ENCODE measurements at places on chromosomes 16 and 17. TPM values are rescaled to one million over a fixed set of nuclear protein-coding genes. Genes with fewer than 3 reads are reported as not detected.

DNA sequence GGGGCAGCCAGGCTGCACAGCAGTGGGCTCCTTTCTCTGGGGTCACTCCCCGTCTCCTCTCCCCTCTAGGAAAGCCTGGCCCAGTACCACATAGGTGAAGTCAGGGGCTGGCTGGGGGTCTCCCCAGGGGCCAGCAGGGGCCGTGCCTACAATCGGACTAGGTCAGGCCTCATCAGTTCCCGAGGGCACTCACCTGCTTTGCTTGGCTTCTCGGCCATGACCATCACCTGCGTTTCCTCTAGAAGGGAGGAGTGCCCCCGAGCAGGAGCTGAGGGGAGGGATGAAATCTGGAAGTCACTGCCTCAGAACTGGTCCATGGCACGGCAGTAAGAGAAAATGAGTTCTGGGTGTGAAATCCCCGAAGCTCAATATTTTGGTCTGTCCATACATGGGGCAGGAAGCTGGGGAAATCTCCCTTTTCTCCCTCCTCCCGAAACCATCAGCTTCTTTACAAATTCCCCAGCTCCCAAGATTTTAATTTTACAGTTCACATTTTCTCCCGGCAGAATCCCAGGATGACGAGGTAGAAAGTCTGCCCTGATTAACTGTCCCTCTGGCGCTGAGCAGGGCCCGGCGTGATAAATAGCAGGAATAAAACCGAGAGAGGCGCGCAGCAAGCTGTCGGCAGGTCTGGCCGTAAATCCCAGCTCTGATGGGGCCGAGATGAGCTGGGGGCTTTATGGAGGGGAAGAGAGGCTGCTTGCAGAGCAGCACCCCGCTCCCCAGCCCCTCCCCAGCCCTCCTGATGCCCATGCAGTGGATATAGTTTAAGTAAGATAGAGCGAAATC is 172.1 kb downstream of the RBFOX3 start:
- no peak for DNase-seq

DNA sequence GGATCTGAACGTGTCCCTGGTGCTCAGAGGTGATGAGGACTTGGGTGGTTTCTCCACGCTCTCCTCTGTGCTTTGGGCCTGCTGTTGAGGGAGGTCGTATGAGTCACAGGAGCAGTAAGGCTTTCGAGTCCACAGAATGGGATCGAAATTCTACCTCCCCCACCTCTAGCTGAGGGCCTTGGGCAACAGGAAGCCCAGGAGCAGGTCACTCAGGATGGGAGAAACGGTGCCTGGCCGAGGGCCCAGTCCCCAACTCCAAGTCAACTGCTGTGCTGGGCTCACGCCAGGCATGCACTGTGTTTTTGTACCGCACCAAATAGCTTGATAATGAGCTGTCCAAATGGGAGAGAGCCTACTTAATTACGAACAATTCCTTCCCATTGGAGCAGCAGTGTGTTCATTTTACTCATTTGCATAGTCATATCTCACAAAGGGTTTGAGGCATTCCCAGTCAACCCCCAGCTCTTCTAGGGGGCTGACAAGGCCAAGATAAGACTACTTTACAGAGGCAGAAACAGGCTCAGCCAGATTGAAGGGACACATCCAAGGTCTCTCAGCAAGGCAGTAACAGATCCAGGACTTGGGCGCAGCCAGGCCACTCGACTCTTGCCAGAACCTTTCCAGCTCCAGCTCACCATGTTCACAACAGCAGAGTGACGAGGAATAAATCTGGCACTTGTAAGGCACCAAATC is 53.6 kb downstream of the WNT3 start:
- no peak for DNase-seq

GRCh38 chr16:11501632-11502031 is 85.1 kb downstream of the LITAF start:
- DNase-seq: no peak

GRCh38 chr16:58843675-58844074 is 109.6 kb upstream of the GOT2 start:
- peak; percentile 52 for DNase-seq

DNA sequence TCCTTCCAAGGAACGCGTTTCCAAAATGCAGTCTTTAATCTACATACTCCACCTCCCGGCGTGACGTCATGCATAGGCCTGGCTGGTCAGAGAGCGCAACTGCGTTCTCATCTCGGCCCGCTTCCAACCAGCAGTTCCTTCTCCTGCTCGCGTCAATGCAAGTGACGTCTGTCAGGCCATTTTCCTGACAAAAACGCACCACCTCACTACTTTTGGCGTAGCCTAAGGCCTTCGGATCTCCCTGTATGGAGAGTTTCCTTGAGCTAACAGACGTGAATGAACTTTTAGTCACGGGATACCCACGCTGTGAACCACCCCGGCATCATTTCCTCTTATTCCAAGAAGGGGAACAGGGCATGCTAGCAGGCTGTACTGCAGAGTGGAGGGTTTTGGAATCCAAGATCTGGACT is 25.0 kb downstream of the TEX14 start:
- no peak for DNase-seq

DNA sequence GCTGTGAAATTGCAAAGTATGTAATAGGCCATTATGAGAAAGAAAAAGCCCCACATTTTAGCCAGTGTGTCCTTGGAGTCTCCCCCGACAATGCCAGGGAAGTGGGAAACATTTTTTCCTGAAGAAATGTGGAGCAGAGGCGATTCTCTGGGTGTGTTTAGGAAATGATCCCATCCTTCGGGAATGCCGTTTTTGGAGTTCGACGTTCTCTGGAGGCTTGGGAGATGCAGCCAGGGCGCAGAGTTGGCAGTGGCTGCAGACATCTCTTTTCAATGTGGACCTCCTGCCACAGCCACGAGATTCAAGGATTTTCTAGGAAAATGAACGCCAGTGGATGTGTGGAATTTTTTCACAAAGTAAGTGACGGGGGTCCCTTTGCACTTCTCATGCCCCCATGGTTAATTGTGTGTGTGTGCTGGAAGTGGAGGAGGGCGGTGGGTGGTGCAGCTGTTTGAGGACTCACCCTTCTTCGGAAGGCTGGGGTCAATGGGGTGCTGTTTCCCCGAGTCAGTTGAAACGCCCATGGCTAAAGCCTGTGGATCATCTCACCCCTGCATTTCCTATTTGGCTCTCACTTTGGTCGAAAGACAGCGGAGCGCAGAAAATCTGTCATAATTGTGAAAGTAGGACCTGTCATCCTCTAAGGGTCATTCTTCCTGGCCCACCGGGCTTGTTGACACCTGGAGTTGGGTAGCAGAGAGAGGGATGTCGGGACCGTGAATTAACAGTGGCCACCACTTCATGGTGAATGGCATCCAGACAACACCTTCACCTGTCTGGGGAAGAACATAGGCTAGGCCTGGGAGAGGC is 73.2 kb downstream of the CMIP start:
- DNase-seq: no peak

- no peak for DNase-seq
Measured at GRCh38 chr16:64019339-64019738, 1102.5 kb downstream of the CDH11 start.

DNA sequence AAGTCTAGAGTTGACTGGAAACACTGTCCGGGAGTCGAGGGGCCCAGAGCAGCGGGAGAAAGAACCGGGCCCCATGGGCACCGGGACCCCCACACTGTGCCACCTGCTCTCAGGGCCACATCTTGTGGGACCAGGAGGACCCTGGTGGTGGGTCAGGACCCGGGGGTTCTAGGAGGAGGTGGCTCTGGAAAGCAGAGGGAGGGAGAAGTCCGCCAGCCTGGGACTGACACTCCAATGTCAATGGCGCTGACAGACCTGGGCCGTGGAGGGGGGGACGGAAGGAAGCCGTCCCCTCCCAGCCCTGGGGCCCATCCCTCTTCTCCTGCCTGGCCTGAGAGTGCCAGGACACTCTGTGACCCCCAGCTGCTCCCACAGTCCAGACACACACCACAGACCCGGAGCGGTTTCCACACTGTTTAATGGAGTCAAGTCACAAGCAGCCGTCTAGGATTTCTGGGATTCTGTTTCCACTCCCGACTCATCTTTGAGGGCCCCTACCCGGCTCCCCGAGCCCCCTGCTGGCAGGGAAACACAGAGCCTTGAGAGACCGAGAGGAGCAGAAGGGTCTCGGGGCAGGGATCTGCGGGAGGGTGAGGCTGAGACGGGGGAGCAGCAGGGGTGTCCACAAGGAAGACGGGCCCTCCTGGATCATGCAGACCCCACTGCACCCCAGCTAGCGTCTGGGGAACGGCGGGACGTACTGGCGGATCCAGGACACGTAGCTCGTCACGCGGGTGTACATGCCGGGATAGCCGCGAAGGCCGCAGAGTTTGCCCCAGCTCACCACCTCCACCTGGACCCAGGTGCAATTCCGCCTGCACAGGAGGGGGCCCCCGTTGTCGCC is 23.5 kb upstream of the UBE2I start:
- no peak for DNase-seq

DNA sequence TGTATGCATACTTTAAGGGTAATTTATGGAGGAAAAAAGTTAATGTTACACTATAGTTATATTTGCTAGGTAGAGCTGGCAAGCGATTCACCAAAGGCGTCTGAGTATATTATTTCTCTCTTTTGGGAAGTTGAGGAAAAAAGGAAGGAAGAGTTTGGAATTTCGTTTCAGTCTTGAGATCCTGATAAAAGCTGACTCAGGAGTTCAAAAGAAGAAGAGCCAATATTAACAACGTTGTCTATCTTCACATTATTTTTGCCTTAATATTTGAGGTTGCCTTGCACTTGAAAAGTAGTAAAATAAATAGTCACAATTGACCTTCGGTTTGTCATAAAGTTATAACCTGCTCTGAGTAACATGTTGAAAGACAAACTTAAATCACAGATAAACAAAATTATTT is 888.6 kb downstream of the KCNJ2 start:
- DNase-seq: no peak

DNA sequence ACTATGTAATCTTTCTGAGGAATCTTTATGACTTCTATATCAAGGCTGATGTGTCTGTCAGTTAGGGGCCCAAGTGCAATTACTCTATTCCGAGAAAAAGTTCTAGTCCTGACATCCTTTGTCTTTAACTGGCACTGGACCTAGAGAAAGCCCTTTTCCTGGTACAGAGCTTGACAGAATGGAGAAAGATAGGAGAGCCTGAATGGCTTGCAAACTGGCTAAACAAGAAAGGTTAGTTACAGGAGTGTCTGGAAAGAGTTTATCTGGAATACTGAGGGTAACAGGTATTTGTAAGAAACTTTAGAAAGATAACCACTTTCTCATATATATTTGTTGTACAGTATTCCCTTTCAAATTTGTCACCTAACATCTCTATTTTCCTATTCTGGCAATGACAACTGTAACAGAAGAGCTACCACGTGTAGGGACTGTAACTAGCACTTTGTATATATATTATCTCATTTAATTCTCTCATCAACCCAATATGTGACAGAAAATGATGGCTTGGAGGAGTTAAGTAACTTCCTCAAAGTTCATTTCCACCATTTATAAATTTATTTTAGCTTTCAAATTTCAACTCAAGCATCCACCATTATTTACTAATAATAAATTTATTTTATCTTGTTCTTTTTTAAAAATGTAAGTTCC is 97.4 kb upstream of the C17orf78 start:
- DNase-seq: no peak

DNA sequence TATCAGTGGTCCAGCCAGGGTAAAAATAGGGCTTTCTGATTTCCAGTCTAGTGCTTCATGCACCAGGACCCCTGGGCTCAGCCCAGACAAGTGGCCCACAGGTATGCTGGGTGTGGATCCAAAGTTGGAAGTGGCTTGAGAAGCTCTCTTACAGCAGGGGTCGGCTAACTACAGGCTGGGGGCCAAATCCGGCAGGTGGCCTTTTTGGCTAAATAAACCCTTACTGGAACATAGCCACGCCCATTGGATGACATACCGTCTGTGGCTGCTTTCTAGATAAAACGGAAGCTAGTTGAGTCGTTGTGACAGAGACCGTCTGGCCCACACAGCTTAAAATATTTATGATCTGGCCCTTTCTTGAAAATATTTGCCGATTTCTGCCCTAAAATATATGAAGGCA is 119.0 kb upstream of the CDC42EP4 start:
- DNase-seq: no peak

- DNase-seq: no peak
Measured at GRCh38 chr17:29569245-29569950, 897 bp downstream of the TP53I13 start.

DNA sequence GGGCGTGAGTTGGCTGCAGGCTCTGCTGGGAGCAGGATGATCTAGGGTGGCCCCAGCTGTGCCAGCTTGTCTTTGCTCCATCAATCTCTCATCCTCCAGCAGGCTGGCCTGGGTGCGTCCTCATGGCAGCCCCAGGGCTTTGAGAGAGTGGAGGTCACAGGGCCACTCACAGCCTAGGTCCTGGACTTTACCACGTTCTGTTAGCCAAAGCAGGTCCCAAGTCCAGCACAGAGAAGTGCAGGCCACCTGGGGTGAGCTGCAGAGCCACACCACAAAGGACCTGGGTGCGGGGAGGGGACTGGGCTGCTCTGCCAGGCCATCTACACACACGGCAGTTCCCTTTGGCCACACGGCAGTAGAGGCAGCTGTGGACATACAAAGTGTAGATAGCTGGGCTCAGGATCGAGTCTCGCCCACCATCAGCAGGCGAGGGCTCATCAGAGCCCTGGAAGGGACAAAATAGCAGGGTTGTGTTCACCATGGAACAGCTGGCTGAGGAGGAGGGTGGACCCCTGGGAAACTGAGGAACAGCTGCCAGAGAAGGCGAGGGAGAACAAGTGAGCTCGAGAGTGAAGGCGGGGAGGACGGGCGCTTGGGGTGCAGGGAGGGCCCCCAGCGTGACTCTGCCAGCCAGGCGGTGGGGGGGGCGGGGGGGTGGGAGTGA is 30.0 kb downstream of the SREBF1 start:
- DNase-seq: no peak

GRCh38 chr16:89209522-89210044 is 7.9 kb upstream of the ZNF778 start:
- DNase-seq: no peak

The LITAFD gene
- not detected for total RNA-seq

The PER1 gene
- 141 TPM for total RNA-seq

The HS3ST2 gene
- total RNA-seq: not detected

The TBC1D3B gene
- total RNA-seq: 1.1 TPM

The FASN gene
- 80.8 TPM for total RNA-seq

The EFCAB13 gene
- 2.2 TPM for total RNA-seq

The METTL22 gene
- 35.8 TPM for total RNA-seq

The CCL7 gene
- not detected for total RNA-seq

The CBX1 gene
- 8.6 TPM for total RNA-seq

The ESRP2 gene
- total RNA-seq: 0.27 TPM

All from hematopoietic multipotent progenitor cell (in vitro differentiated cells).